ENCODE measurements at places on chromosomes 11 and 22. TPM values are rescaled to one million over a fixed set of nuclear protein-coding genes. Genes with fewer than 3 reads are reported as not detected.

- no peak for DNase-seq
Measured at GRCh38 chr11:117201658-117202305, 2.6 kb downstream of the TAGLN start.

Gene SHANK3
- total RNA-seq, result 1.9 TPM

GRCh38 chr11:57476757-57477506 lies 16.6 kb downstream of the RTN4RL2 start:
- DNase-seq, result no peak

Gene DBX1
- total RNA-seq, result not detected

DNA sequence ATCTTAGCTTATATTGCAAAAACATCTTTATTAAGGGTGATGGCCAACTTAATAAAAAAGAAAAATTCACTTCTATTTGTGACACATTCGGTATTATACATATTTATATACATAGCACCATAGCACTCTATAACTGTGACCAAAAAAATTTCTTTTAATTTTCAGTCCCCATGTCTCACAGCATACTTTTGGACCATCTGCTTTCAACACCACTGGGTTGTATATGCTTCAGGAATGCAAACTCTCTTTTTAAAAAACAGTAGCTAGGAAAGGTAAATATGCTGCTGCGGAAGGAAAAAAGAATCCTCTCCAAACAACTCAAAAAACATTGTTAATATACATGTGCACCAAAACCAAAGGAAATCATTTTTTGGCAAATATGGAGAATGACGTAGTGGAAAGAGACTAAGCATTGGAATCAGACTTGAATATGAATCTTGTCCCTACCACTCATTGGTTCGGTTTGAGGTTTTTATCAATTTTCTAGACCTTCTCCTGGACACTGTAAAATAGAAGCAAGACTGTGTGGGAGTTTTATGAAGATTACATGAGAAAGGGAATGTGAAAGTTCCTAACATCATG lies 227.9 kb downstream of the BLID start:
- no peak for DNase-seq

GRCh38 chr11:44944853-44945235 lies 5.8 kb downstream of the TP53I11 start:
- no peak for DNase-seq

DNA sequence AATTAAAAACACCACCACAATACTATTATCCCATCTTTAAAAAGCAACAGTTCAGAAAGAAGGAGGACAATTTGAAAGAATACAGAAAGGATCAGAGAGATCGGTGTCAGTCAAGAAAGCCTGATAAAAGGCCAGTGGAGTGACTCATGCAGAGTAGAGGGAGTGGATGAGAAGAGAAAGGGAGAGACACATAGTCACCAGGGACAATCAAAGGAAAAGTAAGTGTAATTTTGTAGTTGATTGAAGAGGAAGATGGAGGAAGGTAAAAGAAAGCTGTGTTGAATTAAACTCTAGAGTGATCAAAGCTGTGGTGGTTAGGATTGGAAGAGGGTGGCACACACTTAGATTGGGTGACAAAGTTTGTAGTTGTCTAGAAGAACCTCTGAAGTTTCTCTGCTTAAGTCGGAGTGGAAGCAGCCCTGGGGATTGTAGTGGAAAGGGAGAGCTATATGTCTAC lies 14.1 kb downstream of the SPECC1L start:
- peak; percentile 21 for DNase-seq

- DNase-seq, result peak; percentile 70
Measured at GRCh38 chr11:116697011-116697410, 75.8 kb downstream of the BUD13 start.

Gene FGF3
- not detected for total RNA-seq

- no peak for DNase-seq
Measured at GRCh38 chr11:19241260-19242178, 774 bp upstream of the E2F8 start.

DNA sequence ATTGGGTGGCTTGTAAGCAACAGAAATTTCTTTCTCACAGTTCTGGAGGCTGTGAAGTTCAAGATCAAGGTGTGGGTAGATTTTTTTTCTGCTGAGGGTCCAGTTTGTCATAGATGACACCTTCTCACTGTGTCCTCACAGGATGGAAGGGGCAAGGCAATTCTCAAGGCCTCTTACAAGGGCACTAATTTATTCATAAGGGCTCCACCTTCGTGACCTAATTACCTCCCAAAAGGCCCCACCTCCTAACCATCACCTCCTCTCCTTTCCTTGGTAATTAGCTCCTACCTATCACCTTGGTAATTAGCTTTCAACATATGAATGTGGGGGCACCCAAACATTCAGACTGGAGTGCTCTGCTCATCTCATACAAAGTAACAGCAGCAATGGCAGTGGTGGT lies 92.3 kb upstream of the CD44 start:
- DNase-seq, result no peak

- no peak for DNase-seq
Measured at GRCh38 chr22:47687776-47688175, 925.3 kb downstream of the TBC1D22A start.

Gene OR4C16
- total RNA-seq, result not detected

DNA sequence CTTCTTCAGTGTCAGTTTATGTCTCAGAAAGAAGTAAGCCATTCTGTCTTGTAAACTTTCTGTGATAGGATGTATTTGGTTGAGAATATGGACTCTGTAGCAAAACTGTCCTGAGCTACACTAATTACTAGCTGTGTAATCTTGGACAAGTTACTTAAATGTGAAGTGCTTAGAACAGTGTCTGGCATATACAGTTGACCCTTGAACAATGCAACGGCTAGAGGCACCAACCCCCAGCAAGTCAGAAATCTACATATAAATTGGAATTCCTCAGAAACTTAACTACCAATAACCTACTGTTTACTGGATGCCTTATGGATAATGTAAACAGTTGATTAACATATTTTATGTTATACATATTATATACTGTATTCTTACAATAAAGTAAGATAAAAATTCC lies 68.7 kb upstream of the GRK2 start:
- DNase-seq, result no peak

- DNase-seq, result no peak
Measured at GRCh38 chr11:131465746-131466145, 95.3 kb downstream of the NTM start.

Gene FIBIN
- total RNA-seq, result 12.5 TPM

DNA sequence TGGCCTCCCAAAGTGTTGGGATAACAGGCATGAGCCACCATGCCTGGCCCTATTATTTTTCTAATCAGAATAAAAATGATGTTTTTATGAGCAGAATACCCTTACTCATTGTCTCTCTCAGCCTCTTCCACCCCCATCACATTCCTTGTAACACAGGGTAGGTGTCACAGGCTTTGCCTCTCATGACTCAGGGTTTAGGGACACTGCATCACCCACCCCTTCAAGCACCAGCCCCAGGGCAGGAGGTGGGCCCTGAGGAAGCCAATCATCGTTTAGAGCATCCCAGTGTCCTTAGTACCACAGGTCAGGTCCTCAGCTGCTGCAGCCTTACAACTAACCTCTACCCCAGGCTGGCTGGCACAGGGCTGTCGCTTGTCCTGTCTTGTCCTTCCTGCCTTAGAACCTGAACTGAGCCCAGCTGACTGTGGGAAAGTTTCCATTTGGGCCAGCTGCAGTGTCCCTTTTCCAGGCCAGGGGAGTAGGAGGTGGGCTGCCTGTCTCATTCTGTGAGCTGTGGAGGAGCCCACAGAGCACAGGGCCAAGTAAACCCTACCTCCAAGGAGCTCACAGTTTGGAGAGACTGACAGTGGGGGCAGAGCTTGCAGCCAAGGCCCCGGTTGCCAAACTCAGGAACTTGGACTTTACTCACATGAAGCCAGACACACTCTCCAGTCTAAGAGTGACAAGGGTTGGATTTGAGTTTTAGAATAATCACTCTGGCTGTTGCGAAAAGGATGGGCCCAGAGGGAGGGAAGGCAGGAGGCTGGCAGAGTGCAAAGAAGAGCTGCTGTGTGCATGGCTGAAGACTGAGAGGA lies 19.5 kb upstream of the UVRAG start:
- no peak for DNase-seq

DNA sequence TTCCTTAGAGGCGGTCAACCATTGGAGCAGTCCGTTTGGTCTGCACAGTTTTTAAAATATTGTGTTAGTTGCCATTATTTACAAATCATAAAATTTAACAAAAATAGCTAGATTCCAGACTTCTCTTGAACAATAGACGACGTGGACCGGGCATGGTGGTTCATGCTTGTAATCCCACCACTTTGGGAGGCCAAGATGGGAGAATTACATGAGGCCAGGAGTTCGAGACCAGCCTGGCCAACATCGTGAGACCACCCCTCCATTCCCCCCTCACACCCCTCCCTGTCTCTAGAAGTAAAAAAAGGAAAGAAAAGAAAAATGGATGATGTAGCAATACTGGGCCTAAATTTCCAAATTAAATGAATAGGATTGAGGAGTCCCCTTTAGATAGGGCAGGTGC lies 965 bp downstream of the SLC37A2 start:
- no peak for DNase-seq

Gene LDHAL6A
- not detected for total RNA-seq

DNA sequence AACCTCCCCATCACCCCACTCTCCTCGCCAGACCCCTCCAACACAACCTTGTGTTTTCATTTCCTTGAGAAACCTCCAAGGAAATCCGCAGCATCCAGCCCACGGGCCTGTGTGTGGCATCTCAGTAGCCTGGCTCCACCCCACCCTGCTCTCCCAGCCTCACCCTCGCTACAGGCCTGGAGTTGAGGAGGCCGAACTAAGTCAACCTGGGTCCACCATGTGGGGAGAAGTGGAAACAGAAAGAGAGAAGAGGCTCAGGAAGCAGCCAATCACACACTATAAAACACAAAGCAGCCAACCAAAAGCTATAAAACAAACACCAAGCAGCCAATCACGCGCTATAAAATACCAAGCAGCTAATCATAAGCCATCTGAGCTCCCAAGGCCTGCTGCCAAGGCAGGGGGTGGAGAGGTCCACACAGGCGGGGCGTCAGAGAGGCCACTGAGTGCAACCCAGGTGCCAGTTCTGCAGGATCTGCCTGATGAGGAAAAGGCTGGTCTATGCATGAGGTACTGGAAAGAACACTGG lies 72.0 kb downstream of the MICAL3 start:
- DNase-seq, result no peak

Gene GSTT2B
- total RNA-seq, result 22.7 TPM

DNA sequence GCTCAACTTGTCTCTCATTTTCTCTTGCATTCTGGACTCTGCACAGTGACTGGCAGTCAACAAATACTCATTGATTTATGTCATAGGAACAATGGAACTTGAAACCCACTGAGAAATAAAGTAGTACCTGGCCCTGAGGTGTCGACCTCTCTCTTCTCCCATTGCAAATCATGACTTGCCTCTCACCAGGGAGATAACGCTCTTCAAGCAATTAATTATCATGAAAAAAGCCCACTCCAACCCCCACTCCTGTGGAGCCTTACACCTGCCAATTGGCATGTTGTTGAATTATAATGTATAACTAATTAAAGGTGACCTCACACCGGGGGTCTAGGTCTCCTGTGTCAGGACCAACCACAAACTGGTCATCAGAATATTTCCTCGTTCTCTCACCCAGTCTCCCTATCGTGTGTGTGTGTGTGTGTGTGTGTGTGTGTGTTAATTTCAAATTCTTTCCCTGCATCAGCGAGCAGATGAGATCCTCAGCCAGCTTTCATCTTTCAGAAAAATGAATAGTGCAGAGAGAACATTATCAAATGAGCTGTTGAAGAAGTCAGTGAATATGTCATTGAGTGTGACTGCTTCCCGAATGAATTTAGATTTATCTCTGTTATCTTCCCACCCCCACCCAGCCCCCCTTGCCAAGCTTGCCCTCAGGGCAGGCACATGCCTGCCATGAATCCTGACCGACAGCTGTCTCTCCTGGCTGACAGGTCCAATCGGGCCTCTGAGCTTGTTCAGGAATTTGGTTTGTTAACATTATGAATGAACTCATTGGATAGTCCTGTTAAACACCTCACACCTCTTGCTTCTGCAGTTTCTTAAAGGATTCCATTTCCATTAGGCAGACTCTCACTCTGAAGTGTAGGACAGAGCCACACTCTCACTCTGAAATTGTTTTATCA lies 357.4 kb downstream of the INSC start:
- no peak for DNase-seq

Gene RFPL2
- total RNA-seq, result not detected

DNA sequence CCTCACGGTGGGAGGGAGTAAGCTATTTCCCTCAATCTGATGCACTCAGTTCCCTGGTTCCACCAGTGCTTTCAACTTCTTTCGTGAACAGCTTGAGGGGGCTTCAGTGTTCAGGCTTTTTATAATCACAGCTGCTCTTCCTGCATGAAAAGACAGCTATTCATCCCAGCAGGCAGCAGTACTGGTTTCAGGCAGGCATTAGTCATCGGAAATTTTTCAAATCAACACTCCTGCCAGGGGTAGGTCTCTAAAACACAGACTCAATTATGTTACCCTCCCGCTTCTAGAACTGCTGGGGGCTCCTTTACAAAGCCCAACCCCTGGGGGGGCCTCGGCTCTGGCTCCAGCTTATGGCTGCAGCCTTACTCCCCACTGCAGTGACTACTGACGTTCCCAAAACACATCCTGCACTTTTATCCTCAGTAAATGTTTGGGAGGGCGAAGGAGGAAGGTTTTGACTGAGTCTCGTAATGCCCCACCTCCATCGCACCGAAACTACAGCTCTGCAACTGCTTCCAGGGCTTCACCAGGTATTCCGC lies 5.8 kb downstream of the POLDIP3 start:
- DNase-seq, result peak; percentile 39

Gene CCDC81
- 0.47 TPM for total RNA-seq

DNA sequence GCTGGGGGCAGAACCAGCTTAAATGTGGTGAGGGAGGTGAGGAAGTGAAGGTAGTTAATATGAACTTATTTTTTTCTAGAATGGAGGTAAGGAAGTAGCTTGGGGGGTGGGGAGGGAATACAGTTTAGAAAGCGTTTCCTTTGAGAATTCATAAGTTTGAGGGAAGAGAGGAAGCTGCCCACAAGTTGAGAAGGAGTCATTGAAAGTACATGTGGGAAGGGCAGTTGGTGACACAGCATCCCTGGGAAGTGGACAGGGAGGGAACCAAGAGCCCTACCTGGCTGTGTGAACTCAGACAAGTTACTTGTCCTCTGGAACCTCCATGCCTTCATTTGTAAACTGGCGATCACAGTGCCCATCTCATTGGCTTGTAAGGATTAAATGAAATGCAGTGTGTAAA lies 125.9 kb upstream of the SPON1 start:
- no peak for DNase-seq

- no peak for DNase-seq
Measured at GRCh38 chr22:21719024-21719423, 16.6 kb downstream of the YPEL1 start.

Gene GSTT2
- not detected for total RNA-seq

DNA sequence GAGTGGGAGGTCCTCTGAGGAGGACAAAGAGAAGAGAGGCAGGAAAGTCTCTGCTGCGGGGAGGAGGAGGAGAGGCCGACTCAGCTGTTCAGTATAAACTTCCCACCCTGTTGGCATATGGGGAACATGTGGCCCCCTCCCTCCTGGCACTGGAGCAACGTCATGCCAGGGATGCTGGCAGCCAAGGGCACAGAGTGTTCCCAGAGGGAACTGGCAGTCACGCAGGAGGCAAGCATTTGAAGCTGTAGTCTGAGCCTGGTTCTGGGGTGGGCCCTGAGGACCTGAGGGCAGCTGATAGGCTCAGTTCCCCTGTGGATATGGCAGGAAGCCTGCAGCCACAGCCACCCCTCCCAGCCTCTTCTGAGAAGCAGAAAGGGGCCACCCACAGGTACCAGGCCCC lies 67.1 kb upstream of the TSPAN18 start:
- DNase-seq, result no peak
